ENCODE measurements at places on chromosomes 6 and 20.
A peak's percentile ranks its signal among the peaks of the same experiment; 100 is the strongest.

- no peak for DNase-seq
Measured at GRCh38 chr6:156905801-156906200, 128.6 kb downstream of the ARID1B start.

DNA sequence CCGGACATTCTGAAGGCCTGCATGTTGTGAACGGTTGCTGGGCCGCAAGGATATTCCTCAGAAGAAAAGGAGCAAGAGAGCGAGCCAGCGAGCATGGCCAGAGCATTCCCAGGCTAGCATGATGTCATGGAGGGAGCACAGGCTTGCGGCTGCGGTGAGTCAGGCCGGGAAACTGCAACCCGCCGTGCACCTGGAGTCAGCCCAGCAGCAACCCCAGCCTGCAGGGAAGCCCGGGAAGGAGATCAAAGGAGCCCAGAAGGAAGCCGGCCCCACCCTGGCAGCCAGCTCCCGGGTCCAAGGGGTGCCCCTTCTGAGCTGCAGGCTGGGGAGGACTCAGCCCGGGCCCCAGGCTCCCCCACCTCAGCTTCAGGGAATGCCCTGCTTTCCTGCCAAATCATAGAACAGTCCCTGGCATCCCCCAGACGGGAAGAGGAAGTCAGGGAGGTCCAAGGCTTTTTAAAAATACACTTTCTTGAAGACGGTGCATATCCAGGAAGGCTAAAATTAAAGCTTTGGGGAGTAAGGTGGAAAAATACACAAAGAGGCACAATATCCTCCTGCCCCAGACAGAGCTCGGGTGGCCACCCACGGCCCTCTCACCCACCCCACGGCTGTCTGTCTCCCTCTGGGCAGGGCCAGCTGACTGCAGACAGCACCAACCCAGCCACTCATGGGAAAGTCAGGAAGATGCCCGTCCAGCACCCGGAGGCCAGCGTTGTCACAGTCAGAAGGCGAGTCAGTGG lies 53.7 kb downstream of the BMP7 start:
- no peak for DNase-seq

DNA sequence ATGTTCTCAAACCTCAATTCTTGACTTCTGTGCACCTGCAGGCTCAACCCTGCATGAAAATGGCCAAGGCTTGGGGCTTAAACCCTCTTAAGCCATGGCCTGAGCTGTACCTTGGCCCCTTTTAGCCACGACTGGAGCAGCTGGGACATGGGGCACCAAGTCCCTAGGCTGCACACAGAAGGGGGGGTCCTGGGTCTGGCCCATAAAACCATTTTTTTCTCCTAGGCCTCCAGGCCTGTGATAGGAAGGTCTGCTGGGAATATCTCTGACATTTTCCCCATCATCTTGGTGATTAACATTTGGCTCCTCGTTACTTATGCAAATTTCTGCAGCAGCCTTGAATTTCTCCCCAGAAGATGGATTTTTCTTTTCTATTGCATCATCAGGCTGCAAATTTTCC lies 119.4 kb upstream of the VGLL2 start:
- DNase-seq = no peak

DNA sequence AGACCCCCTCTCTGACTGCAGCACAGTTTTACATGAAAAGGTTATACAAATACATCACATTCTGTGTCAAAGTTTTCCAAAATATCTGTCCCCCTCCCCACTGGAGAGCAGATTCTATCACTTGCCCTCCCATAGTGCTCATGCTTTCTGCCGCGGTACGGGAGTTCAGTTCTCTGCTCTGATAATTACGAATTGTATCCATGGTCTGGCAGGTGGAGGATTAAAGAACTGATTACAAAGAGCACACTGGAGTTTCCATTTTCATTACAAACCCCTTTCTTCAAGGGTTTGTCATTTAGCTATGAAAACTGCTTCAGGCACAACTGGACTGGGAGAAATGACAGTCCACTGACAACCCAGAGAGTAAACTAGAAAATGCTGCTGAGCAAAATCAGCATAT lies 166.0 kb downstream of the PDSS2 start:
- no peak for DNase-seq

DNA sequence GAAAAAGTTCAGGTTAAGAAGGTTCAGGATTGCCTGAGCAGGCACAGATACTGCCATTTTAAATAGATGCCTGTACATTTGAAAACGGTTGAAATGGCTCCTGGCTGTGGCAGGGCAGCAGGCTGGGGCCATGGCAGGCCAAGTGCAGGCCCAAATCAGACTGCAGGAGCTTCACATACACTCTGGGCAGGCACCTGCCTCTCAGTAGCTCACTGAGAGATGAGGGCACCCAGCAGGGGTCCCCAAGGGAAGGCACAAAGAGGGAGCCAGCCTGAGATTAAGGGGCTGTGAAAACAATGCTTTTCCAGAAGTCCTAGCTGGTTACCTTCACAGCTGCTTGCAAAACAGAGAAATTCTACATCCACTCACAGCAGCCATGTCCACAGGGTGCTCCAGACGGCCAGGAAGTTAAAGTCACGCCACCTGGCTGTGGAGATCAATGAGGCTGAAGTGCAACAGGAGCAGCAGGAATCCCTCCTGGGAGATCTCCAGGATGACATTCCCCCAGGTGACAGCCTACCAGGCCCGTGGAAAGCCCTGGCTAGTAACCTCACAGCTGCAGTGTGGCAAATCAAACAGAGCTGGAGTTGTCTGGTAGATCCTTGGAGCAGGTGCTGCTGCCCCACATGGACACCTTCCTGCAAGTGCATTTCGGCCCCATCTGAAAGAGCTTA lies 6.2 kb upstream of the RAET1E start:
- DNase-seq = no peak

DNA sequence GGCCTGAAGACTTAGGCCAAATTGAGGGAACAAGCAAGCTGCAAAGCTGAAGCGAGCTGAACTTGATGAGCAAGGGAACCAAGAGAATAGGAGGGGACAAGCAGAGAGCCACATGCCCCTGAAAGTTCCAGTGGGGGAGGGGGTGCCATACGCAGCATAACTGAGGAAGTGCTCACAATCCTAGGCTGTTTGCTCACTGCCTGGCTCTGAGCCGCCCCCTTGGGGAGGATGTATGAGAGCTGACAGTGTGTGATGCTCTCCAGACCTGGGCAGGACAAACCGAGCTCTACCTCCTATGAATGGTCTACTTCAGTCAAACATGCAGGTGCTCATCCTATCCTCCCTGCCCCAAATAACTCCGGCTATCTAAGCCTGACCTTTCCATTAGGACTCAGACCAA lies 52.1 kb downstream of the FAXC start:
- DNase-seq = no peak

DNA sequence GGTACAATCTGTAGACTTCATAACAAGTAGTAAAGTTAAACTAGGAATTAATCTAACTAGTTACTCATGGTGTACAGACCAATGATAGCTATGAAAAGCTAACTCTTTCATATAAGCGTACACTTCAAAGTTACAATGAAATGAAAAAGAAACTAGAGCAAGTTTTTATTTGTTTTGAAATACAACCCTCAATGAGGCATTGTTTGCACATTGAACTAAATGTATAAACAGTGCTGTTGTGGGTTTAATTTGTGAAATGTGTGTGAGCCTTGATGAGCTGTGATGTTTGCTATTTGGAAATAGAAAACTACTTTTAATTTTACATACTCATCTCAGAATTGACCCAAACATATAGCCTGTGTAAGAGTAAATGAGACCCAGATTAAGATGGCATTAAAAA lies 11.1 kb upstream of the EYA4 start:
- no peak for DNase-seq

GRCh38 chr20:35463455-35464300 lies 8.3 kb downstream of the CEP250 start:
- DNase-seq = peak; percentile 74

GRCh38 chr6:81735756-81736380 lies 16.6 kb downstream of the TENT5A start:
- no peak for DNase-seq

DNA sequence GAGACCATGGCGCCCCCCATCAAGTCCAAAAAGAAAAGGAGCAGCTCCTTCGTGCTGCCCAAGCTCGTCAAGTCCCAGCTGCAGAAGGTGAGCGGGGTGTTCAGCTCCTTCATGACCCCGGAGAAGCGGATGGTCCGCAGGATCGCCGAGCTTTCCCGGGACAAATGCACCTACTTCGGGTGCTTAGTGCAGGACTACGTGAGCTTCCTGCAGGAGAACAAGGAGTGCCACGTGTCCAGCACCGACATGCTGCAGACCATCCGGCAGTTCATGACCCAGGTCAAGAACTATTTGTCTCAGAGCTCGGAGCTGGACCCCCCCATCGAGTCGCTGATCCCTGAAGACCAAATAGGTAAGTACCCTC lies 41.7 kb upstream of the NAA20 start:
- DNase-seq = no peak

DNA sequence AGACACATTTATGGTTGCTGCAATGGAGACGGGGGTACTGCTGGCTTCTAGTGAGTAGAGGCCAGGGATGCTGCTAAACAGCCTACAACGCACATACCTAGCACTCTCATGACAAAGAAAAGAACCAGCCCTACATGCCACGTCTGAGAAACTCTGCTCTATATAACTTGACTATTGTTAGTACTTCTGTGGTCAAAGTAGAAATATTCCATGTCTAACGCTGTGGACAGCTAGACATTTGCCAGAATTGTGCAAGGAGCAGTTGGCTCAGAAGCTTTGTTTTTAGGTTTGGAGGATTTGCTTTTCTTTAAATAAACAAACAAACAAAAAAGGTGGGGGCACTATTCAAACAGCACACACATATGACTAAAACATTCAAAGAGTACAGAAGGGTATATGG lies 20.5 kb downstream of the UBE2V1 start:
- no peak for DNase-seq

DNA sequence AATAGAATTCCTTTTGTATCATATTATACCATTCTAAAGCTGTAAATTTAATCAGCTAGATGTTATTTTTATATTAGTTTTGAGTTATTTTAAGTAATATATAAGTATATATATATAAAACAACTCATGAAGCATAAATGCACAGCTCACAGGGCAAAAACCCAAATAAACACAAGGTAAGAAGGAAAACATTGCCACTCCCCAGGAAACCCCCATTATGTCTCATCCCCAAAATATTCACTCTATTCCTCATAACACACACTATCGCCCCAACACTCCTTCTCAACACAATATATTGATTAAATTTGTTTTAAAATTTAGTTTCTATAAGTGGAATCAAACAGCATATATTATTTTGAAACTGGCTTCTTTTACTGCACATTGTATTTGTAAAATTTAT lies 98.6 kb upstream of the FAM83B start:
- no peak for DNase-seq

GRCh38 chr20:8815208-8815607 lies 253.7 kb upstream of the PLCB4 start:
- no peak for DNase-seq

GRCh38 chr20:21046413-21047070 lies 59.6 kb downstream of the LINC00237 start:
- DNase-seq = no peak

- DNase-seq = no peak
Measured at GRCh38 chr20:2314759-2315439, 19.1 kb downstream of the TGM3 start.

DNA sequence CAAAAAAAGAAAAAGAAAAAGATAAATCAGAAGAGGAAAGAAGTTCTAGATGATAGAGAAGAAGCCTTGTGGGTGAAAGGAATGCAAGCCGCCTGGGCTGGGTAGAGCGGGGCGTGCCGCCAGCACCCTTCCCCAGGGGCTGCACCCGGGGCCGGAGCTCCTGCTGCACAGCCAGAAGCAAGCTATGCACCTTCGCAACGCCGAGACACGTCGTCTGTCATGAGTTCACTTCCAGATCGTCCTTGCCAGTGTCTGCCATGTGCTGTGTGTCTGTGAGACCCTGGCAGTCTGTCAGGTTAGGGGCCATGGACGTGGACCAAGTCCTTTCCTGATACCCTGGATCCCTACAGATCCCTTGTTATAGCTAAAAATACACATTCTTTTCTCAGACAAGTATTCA lies 25.5 kb upstream of the ADRM1 start:
- no peak for DNase-seq

GRCh38 chr6:14888575-14889000 lies 357.3 kb upstream of the JARID2 start:
- no peak for DNase-seq

DNA sequence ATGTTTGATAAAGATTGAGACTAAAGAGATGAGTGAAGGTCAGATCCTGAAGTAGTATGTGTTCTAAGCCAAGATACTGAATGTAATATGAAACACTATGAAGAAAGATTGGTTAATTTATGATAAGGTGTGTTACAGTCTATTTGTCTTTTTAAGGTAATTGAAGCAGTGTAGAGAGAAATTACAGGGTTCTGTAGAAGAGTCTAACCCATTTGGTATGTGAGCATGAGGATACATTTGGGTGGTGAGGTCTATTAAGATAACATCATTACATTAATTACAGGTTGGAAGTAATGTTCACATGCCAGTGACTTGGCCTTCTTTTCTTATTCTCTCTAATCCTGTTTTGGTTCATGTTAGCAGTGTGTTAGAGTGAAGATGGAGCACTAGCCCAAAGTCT lies 61.4 kb downstream of the AFDN start:
- no peak for DNase-seq

GRCh38 chr6:64520050-64520449 lies 884.4 kb downstream of the PHF3 start:
- DNase-seq = no peak

DNA sequence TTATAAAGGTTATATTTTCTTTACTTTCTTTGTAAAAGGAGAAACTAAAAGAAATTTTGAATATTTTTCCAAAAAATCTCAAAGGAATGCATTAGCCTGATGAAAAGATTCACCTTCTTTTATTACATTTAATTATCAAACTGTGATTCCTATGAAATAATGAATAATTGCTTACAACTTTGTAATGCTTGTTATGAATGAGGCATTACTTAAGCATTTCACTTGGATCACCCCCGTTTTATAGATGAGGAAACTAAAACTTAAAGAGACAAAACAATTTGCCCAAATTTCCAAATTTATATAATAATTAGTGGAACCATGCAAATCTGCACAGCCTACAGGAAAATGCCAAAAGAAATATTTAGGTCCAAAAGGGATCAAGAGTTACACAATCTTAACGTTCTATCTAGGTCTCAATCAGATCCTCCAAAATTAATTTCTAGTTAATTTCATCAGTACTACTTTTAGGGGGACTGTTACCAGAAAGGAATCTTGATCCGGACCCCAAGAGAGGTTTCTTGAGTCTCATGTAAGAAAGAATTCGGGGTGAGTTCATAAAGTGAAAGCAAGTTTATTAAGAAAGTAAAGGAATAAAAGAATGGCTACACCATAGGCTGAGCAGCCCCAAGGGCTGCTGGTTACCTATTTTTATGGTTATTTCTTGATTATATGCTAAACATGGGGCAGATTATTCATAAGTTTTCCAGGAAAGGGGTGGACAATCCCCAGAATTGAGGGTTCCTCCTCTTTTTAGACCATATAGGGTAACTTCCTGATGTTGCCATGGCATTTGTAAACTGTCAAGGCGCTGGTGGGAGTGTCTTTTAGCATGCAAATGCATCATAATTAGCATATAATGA lies 288.0 kb downstream of the ADGB start:
- DNase-seq = no peak

GRCh38 chr6:41577356-41578216 lies 31.4 kb downstream of the FOXP4 start:
- no peak for DNase-seq

- DNase-seq = no peak
Measured at GRCh38 chr20:13777171-13777601, 7.5 kb downstream of the ESF1 start.
